ENCODE measurements at places on chromosomes 11 and 22.

- no peaks in the 10 kb centered on the region for H3K27me3 ChIP-seq
- H3K27ac ChIP-seq: no peak overlapping the region
- H3K4me1 ChIP-seq: peaks cover 36% of the 10 kb centered on the region
- H3K36me3 ChIP-seq: no peaks in the 10 kb centered on the region
- peak; percentile 20 for DNase-seq
- H3K4me3 ChIP-seq: no peak overlapping the region
Measured at GRCh38 chr11:35006389-35007128, 90.1 kb downstream of the PDHX start.

DNA sequence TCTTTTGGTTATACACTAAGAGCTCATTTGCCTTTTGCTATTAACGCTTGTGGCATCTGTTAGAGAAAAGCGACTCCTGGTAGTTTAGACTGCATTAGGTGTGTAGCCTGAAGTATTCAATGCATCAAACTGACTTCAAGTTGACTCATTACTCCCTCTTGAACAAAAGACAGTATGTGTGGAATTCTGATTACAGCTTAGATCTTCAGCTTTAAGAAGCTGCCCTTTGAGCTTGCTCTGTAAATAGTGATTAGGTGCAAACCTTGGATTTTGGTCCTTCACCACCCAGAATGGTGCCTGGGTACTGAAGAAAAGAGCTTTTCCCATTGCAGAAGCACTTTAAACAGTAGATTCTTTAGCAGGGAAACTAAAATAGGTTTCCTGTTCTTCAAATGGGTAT lies 62.1 kb downstream of the FAT3 start:
- H3K27ac ChIP-seq: no peak overlapping the region
- DNase-seq: no peak
- no peak overlapping the region for H3K4me3 ChIP-seq
- no peaks in the 10 kb centered on the region for H3K27me3 ChIP-seq
- H3K36me3 ChIP-seq: no peaks in the 10 kb centered on the region
- H3K4me1 ChIP-seq: no peaks in the 10 kb centered on the region

DNA sequence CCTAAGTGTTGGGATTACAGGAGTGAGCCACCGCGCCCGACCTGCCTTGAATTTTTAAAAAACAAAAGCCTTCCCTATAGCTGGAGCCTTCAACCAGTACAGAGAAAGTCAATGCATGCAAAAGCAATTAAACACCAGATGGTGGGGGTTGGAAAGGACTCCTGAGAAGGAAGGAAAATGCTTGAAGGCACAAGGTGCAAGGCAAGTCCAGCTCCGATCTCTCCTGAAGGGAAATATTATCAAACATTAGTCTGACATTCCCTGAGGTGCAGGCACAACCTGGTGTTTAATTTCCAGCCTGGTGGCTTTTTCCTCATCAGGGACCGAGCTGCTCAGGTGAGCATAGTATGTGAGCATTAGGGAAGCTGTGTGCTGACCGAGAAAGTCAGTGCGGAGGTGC lies 12.9 kb upstream of the RAPSN start:
- H3K4me3 ChIP-seq: no peak overlapping the region
- H3K27ac ChIP-seq: no peak overlapping the region
- H3K4me1 ChIP-seq: peaks cover 3% of the 10 kb centered on the region
- no peaks in the 10 kb centered on the region for H3K27me3 ChIP-seq
- H3K36me3 ChIP-seq: no peaks in the 10 kb centered on the region

DNA sequence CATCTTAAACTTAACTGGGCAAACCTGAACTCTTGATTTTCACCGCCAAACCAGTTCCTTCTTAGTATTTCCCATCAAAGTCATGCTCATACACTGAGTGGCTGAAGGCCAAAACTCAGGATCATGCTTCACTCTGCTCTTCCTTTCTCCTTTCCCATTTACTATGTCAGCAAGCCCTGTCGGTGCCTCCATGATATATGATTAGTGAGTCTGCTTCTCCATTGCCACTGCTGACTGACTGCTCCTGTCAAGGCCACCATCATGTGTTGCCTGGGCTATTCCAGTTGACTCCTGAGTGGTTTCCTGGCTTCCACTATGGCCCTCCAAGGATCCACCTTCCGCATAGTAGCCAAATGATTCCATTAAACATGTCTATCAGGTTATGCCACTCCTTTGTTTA lies 42.8 kb upstream of the AMPD3 start:
- H3K4me1 ChIP-seq: peaks cover 2% of the 10 kb centered on the region
- no peaks in the 10 kb centered on the region for H3K27me3 ChIP-seq
- H3K36me3 ChIP-seq: no peaks in the 10 kb centered on the region
- no peak overlapping the region for H3K4me3 ChIP-seq
- H3K27ac ChIP-seq: no peak overlapping the region

GRCh38 chr11:111173221-111173620 lies 72.3 kb upstream of the POU2AF2 start:
- H3K27me3 ChIP-seq: no peaks in the 10 kb centered on the region
- H3K4me3 ChIP-seq: no peak overlapping the region
- no peak overlapping the region for H3K27ac ChIP-seq
- no peaks in the 10 kb centered on the region for H3K36me3 ChIP-seq
- no peaks in the 10 kb centered on the region for H3K4me1 ChIP-seq

DNA sequence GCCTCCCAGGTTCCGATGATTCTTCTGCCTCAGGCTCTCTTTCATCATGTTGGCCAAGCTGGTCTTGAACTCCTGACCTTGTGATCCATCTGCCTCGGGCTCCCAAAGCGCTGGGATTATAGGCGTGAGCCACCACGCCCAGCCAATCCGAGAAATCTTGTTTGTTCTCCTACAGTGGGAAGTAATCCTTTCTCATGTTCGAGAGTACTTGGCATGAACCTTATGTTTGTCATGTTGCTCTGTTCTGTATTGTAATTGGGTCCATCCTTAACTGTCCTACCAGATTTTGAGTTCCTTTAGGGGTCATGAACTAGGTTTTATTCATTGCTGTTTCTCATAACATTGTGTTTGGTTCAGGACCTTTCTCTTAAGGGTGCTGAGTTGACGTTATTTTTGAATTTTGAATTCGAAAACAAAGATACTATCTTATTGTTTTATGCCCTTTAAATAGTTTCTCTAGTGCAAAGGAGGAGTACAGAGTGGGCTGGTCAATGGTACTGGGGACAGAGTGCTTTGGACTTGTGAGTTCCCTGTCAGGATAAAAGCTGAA lies 113.4 kb upstream of the RRM1 start:
- no peak overlapping the region for H3K27ac ChIP-seq
- no peak for DNase-seq
- H3K27me3 ChIP-seq: no peaks in the 10 kb centered on the region
- no peaks in the 10 kb centered on the region for H3K36me3 ChIP-seq

DNA sequence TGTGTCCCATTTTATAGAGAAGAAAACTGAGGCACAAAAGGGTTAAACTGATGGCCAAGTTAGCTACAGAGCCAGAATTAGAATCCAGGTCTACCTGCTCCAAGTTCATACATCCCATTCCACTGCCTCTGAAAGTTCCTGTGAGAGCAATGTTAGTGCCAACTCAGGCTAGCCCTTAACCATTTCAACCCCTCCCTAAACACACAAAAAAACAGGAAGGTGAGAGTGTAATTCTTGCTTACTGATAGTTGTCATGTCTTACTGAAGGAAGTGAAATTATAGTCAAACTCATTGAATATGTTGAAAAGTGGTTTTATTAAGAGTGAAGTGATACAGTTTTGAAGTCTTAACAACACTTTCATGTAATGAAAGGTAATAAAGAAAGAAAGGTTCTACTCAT lies 2.9 kb upstream of the E2F8 start:
- H3K27me3 ChIP-seq: peaks cover 51% of the 10 kb centered on the region
- peak overlapping the region; percentile 79 for H3K27ac ChIP-seq
- DNase-seq: no peak
- H3K36me3 ChIP-seq: no peaks in the 10 kb centered on the region
- H3K4me3 ChIP-seq: no peak overlapping the region

GRCh38 chr22:24088816-24089215 lies 77.7 kb downstream of the CABIN1 start:
- no peaks in the 10 kb centered on the region for H3K36me3 ChIP-seq
- H3K27me3 ChIP-seq: no peaks in the 10 kb centered on the region
- no peak overlapping the region for H3K27ac ChIP-seq
- H3K4me1 ChIP-seq: no peaks in the 10 kb centered on the region
- no peak for DNase-seq

GRCh38 chr22:27731621-27732020 lies 69.9 kb downstream of the MN1 start:
- no peak overlapping the region for H3K27ac ChIP-seq
- no peaks in the 10 kb centered on the region for H3K36me3 ChIP-seq
- no peaks in the 10 kb centered on the region for H3K27me3 ChIP-seq
- no peak for DNase-seq
- H3K4me3 ChIP-seq: no peak overlapping the region
- no peaks in the 10 kb centered on the region for H3K4me1 ChIP-seq

GRCh38 chr11:76666408-76666807 lies 4.1 kb downstream of the LRRC32 start:
- H3K4me3 ChIP-seq: peak overlapping the region; percentile 63
- peaks cover 12% of the 10 kb centered on the region for H3K27me3 ChIP-seq
- peak; percentile 14 for DNase-seq

- no peaks in the 10 kb centered on the region for H3K36me3 ChIP-seq
- H3K4me1 ChIP-seq: peaks cover 37% of the 10 kb centered on the region
- DNase-seq: no peak
- H3K27ac ChIP-seq: peak overlapping the region; percentile 71
Measured at GRCh38 chr11:9687711-9688477, 24.0 kb downstream of the SWAP70 start.

DNA sequence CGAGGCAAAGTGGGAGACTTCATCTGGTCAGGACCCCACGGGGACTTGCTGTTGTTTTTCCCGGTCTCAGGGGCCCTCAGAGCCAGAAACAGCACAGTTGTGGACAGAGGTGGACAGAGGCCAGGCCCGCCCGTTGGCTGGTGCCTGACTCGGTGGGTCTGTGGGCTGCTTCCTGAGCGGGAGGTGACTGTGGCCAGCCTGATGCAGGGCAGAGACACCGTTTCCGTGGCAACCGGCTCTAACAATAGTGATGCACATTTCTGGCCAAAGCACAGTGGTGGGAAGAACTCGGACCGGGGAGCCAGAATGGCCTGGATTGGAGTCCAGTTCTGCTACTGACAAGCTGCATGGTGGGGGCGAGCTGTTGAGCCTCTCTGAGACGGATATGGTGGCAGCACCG lies 58.7 kb upstream of the ATXN10 start:
- H3K4me3 ChIP-seq: no peak overlapping the region
- DNase-seq: no peak
- H3K4me1 ChIP-seq: no peaks in the 10 kb centered on the region
- no peaks in the 10 kb centered on the region for H3K27me3 ChIP-seq
- no peak overlapping the region for H3K27ac ChIP-seq

DNA sequence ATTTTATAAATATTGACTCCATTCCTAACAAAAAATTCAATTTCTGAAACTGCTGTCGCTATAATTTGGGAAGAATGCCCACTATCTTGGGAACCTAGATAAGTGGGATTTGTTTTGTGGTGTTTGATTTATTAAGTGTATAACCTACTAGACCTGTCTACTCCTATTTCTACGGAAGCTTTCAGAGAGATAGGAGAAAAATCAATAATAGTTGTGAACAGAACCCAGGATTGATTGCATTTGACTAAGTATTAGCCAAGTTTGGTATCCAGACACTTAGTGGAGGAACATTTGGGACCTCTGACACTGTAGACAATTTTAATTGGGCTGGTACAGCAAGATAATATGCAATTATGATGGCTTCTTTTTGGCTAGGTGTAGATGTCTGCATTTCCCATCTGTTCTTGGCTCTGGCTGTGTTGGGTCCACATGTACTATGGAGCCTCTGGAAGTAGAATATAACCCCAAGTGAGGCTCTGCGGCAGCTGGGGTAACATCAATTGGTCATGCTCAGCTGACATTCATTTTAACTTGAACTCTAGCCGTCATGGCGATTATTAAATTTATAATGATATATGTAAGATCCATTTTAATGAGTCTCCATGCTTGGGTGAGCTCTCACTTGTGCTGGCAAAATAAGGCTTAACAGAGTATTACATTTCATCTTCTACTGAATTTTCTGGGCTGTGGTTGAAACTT lies 111.5 kb upstream of the E2F8 start:
- H3K4me3 ChIP-seq: no peak overlapping the region
- peaks cover 52% of the 10 kb centered on the region for H3K27me3 ChIP-seq
- no peak for DNase-seq
- no peaks in the 10 kb centered on the region for H3K4me1 ChIP-seq
- no peaks in the 10 kb centered on the region for H3K36me3 ChIP-seq

DNA sequence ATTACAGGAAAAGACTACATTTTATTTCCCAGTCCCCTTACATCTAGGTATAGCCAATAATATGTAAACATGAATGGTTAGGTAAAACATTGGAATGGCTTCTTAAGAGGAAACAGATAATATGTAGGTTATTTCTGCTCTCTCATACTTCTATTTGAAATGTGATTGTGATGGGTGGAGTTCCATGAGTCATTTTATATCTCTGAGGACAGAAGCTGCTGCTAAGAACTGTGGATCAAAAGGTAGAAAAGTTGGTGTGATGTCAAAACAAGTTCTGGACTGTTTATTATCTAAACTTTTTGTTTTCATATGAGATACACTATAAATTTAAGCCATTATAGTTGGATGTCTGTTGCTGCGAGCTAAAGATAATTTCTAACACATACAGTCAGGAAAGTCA lies 799.4 kb upstream of the TENM4 start:
- H3K4me3 ChIP-seq: no peak overlapping the region
- DNase-seq: no peak
- no peak overlapping the region for H3K27ac ChIP-seq
- H3K36me3 ChIP-seq: no peaks in the 10 kb centered on the region

DNA sequence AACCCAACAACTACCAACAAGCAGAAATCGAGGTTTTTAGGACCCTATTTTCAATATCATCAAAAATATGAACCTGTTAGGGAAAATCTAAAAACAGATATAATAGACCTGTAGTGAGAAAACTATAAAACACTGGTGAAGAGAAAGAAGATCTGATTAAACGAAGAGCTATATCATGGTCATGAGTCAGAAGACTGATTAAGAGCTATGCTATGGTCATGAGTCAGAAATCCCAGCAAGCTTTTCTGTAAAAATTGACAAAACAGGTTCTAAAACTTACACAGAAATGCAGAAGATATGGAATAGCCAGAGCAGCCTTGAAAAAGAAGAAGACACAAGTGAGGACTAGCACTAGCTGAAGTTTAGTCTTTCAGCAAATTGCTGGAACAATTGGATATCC lies 345.0 kb downstream of the TBC1D22A start:
- H3K27me3 ChIP-seq: no peaks in the 10 kb centered on the region
- no peaks in the 10 kb centered on the region for H3K36me3 ChIP-seq
- no peak overlapping the region for H3K27ac ChIP-seq
- no peaks in the 10 kb centered on the region for H3K4me1 ChIP-seq
- no peak for DNase-seq
- H3K4me3 ChIP-seq: no peak overlapping the region

- no peaks in the 10 kb centered on the region for H3K36me3 ChIP-seq
- no peaks in the 10 kb centered on the region for H3K4me1 ChIP-seq
- DNase-seq: no peak
- no peaks in the 10 kb centered on the region for H3K27me3 ChIP-seq
- no peak overlapping the region for H3K27ac ChIP-seq
Measured at GRCh38 chr11:69253028-69253427, 40.9 kb upstream of the MYEOV start.

- DNase-seq: no peak
- no peaks in the 10 kb centered on the region for H3K27me3 ChIP-seq
- no peaks in the 10 kb centered on the region for H3K36me3 ChIP-seq
- peaks cover 6% of the 10 kb centered on the region for H3K4me1 ChIP-seq
- H3K27ac ChIP-seq: no peak overlapping the region
Measured at GRCh38 chr22:32629573-32629957, 155.0 kb downstream of the FBXO7 start.

GRCh38 chr11:8707541-8708191 lies 25.1 kb downstream of the RPL27A start:
- H3K27ac ChIP-seq: peak overlapping the region; percentile 93
- DNase-seq: peak; percentile 57

Data from transverse colon (tissue), 4 donors.